Right lung (tissue), 10 donors: ENCODE measurements at places on chromosomes 6 and 20. TPM values are rescaled to one million over a fixed set of nuclear protein-coding genes. Genes with fewer than 3 reads are reported as not detected.

GRCh38 chr6:104404377-104404776 is 455.3 kb downstream of the HACE1 start:
- no peak for DNase-seq

- DNase-seq: no peak
Observed at GRCh38 chr20:24647713-24648112, 178.3 kb downstream of the SYNDIG1 start.

DNA sequence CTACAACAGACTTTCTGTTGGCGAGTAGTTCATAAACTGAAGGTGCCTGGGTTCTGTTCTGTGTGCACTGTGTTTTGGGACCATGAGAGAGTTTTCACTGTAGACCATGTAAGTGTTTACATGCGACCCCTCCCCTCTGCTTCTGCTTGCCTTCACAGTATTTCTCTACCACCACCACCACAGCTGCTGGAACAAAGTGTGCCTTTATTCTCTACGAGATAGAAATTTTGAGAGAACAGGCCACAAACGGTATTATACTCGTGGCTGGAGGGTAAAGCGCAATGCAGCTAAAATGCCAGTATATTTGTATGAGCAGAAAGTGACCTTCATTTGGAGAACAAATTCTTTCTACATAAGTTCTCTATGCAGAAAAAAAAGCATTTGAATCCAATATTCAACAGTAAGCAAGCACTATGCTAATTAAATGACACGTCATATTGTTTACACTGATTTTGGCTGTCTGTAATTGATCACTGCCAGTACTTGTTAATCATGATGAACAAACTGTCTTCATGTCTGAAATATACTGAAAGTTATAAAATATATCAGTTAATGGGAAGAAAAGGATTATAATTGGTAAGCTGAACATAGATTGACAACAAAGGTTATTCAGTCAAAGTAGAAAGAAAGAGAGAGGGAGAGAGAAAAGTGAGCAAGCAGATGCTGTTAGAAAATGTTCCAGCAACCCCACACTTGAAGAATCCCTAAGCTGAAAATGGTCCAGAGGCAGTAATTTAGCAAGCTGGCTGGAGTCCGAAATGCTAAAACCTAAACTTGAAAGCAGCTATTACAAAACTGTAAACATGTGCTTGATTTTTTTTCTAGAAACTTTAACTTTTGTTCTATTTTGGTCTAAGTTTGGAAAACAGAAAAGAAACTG is 8.8 kb downstream of the CLDN20 start:
- peak; percentile 64 for DNase-seq

GRCh38 chr20:57601211-57601570 is 19.0 kb downstream of the ZBP1 start:
- DNase-seq: no peak

- no peak for DNase-seq
Observed at GRCh38 chr6:131519670-131520436, 53.2 kb upstream of the ARG1 start.

GRCh38 chr6:167990016-167990945 is 7.2 kb upstream of the KIF25 start:
- no peak for DNase-seq

GRCh38 chr6:117338567-117338966 is 73.2 kb downstream of the VGLL2 start:
- DNase-seq: no peak

GRCh38 chr6:85405175-85405852 is 44.6 kb upstream of the NT5E start:
- peak; percentile 17 for DNase-seq

- DNase-seq: peak; percentile 68
Observed at GRCh38 chr6:41278699-41279405, 7.6 kb downstream of the TREM1 start.

DNA sequence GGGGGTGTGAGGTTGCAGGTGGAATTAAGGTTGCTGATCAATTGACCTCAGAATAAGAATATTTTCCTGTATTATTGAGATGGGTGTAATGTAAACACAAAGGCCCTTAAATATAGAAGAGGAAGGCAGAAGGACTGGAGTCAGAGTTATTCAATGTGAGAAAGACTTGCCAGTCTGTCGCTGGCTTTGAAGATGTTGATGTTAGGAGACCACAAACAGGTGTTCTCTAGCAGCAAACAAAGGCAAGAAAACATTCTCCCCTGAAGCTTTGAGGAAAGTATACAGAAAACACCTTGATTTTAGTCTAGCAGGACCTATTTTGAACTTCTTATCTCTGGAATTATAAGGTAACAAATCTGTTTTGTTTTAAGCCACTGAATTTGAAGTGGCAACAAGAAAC is 138.9 kb upstream of the PTPRK start:
- DNase-seq: no peak

DNA sequence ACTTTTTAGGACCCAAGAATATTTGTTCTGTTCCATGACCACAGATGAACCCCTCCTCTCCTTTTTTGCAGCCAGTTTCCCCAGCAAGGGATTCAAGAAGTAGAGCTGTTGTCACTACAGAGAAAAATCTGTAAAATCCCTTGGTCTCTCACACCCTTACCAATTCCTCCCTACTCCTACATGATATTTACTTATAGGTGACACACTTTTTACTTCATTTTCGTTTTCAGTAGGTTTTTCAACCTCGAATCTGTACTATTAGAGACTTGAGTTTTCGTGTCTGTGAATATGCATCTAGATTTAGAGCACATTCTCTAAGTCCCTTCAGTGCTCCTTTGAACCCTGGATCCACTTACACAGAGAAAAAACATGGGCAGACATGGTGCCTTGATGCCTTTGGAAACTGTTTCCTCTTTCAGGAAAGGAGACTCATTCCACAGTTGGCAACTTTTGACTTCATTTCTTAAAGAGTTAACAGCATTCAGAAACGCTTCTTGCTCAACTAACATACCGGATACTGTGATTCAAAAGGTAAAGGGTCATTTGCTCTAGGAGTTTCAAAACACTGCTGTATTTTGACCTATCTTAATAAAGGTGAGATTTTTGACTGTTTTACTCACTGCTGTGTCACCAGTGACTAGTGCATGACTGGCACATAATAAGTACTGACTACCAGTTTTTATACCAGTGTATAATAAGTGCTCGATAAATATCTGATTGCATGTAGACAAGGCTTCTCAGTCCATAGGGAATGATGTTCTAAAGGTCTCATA is 50.6 kb downstream of the LAMA4 start:
- no peak for DNase-seq

DNA sequence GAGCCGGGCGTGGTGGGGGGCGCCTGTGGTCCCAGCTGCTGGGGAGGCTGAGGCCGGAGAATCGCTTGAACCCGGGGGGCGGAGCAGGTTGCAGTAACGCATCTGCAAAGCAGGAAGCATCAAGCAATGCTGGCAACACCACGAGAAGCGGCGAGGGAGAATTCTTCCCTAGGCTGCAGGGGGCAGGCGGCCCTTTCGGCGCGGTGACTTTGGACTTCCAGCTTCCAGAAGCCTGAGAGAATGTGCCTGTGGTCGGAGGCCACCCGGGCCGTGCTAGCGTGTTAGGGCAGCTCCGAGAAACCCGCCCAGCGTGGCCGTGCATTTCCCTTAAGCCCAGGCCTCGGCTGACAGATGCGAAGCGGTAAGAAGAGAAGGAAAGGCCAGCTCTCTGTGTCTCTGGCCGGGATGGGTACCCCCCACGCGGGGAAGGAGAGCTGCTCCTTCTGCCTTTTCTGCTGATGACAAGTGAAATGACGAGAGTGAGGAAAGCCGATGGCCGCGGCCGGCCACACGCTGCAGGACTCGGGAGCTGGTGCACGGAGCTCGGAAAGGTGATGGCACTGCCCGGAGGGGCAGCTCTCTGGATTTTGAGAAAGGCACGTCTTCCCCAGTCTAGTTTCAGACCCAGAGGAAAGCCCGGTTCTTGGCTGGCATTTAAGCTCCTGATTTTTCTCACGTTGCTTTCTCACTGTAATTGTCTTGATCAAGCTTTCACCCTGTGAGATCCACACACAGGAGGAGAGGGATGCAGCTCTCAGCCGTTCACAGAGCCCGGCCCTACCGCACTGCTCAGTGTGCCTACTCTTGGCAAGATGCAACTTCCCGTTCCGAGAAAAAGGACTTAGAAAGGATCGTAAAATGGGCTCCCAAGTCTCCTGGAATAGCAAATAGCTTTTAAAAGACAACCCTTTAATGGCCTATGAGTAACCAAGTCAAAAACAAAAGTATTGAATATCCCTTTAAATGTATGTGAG is 68.3 kb upstream of the EXOC2 start:
- DNase-seq: no peak

DNA sequence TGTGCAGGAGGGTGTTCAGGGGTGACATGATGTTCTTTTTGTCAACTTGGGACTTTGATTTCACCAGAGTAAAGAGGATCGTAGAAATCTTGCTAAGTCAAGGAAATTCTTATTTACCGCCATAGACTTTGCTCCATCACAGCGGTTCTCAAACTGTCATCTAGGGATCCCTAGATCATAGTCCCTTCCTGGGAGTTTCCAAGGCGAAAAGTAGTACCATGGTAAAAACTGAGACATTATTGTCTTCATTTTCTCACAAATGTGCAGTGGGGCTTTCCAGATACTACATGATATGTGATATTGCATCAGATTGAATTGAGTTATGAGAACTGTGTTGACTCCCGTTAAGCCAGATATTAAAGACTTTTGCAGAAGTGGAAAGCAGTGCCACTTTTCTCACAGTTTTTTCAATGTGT is 79.7 kb downstream of the JARID2 start:
- no peak for DNase-seq

GRCh38 chr20:59825944-59826759 is 107.3 kb downstream of the SYCP2 start:
- DNase-seq: no peak

DNA sequence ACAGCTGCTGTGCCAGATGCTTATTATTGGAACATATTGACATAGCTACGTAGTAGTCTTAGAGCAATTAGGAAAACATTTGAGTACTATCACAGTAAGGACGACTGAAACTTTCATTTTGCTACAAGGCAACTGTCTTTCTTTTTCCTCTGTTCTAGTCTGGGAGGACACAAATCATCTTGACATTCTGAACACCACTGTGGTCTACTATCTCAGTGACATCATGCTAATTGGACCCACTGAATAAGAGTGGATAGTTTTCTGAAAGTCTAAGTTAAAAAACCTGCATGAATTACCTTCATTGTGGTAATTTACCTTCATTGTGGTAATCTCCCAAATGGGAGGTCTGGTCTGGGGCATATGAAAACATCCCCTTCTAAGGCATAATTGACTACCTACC is 163.3 kb upstream of the MOCS1 start:
- no peak for DNase-seq

DNA sequence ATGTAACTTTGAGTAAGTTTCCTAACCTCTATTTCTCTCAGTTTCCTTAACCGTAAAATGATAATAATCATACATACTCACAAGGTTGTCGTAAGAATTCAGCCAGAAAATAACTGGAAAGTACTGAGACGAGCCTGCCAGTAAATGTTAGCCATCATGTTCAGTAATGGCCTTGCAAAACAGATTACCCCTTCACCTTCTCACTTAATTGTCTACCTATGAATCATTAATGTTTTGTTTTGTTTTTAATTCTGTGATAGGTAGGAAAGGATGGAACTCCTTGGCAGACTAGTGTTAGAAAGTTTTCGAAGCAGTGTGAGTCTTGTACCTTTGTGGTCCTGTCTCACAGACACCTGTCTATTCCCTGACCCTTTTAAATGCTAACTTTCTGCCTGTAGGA is 50.6 kb downstream of the MAPK14 start:
- no peak for DNase-seq

DNA sequence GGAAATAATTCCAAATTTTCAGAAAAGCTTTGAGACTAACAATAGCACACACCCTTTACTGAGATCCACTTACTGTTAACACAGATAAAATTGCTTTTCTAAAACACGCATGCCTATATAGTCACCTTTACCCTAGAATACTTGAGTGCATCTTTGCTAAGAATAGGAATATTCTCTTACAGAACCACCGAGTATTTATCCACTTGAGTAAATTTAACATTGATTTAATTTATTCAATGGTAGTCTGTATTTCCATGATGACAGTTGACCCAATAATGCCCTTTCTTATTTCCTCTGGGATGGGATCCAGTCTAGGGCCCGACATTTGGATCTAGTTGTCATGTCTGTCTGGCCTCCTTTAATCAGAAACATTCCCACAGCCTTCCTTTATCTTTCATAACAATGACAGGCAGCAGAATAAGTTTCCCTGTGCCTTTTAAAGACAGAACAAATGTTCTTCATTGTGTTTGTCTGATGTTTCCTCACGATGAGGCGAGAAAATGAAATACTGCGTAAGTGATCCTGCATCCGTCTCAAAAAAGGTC is 56.6 kb upstream of the ERVFRD-1 start:
- DNase-seq: no peak

DNA sequence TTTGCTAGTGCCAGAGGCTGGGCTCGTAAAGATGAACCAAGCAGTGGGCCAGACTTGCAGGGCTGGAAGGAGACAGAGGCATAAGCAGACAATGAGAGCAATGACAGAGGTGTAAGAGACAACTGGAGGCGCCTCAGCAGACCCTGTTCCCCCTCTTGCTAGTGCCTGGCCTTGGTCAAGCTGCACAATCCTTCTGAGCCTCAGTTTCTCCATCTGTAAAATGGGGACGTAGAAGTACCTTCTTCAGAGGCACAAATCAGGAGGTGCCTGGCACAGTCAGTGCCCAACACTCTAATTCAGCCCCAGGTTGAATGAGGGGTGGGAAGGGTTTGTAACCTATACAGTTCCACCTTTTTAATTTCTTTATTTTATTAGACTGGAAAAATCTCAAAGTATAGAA is 23.2 kb downstream of the BPIFB1 start:
- DNase-seq: no peak

DNA sequence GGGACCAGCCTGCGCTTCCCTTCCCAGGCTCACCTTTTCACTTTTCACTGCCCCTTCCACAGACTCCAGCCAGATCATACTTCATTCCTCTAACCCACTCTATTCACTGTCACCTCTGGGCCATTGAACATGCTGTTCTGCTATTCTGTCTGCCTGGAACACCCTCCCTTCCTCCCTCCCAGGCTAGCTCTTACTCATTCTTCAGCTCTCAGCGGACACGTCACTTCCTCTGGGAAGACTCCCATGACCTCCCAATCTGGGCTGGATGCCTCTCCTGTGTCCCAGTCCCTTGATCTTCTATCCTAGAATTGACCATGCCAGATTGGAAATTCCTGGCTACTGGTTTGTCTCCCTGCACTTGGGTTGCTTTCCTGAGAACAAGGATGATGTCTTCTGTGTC is 5.0 kb downstream of the SLC12A5 start:
- no peak for DNase-seq

KIF25 gene
- polyA plus RNA-seq: 10.9 TPM

CLIC1 gene
- polyA plus RNA-seq: 265 TPM

LPA gene
- polyA plus RNA-seq: 0.22 TPM

THBS2 gene
- polyA plus RNA-seq: 8.0 TPM

ISM1 gene
- polyA plus RNA-seq: 12.5 TPM

HNF4A gene
- polyA plus RNA-seq: 1.2 TPM

TPD52L2 gene
- 81.9 TPM for polyA plus RNA-seq

PAK5 gene
- 0.44 TPM for polyA plus RNA-seq

ANKRD6 gene
- polyA plus RNA-seq: 48.3 TPM
